ENCODE measurements at places on chromosomes 4 and X. TPM values are rescaled to one million over a fixed set of nuclear protein-coding genes. Genes with fewer than 3 reads are reported as not detected.

GATA1 gene
- polyA plus RNA-seq = 0.37 TPM

KCND1 gene
- 1.7 TPM for polyA plus RNA-seq

NUDT11 gene
- polyA plus RNA-seq = 3.9 TPM

PFKFB1 gene
- 1.7 TPM for polyA plus RNA-seq

S100G gene
- polyA plus RNA-seq = not detected

FGF13 gene
- polyA plus RNA-seq = 79.0 TPM

MAGEB1 gene
- not detected for polyA plus RNA-seq

ZMAT1 gene
- 2.4 TPM for polyA plus RNA-seq

NPY1R gene
- 7.0 TPM for polyA plus RNA-seq

PWWP3B gene
- polyA plus RNA-seq = 27.5 TPM

SATL1 gene
- 0.31 TPM for polyA plus RNA-seq

GUCY1B1 gene
- 23.2 TPM for polyA plus RNA-seq

ARR3 gene
- 0.50 TPM for polyA plus RNA-seq

EXOC1L gene
- polyA plus RNA-seq = not detected

EIF1AX gene
- polyA plus RNA-seq = 69.9 TPM

C4orf50 gene
- not detected for polyA plus RNA-seq

HS3ST1 gene
- 0.94 TPM for polyA plus RNA-seq

SERPINA7 gene
- not detected for polyA plus RNA-seq

GAGE1 gene
- not detected for polyA plus RNA-seq

PLAC8 gene
- 2.0 TPM for polyA plus RNA-seq

CT45A2 gene
- 0.17 TPM for polyA plus RNA-seq

PLAC1 gene
- 1.4 TPM for polyA plus RNA-seq

CDS1 gene
- polyA plus RNA-seq = 0.16 TPM

MOSPD2 gene
- polyA plus RNA-seq = 8.2 TPM

NUP62CL gene
- 0.85 TPM for polyA plus RNA-seq

HHIP gene
- 5.3 TPM for polyA plus RNA-seq

PDCL2 gene
- not detected for polyA plus RNA-seq

FRYL gene
- 14.9 TPM for polyA plus RNA-seq

SSX4 gene
- not detected for polyA plus RNA-seq

FAM184B gene
- polyA plus RNA-seq = 1.5 TPM

SYN1 gene
- polyA plus RNA-seq = 7.3 TPM

ANK2 gene
- 210 TPM for polyA plus RNA-seq

KIT gene
- 5.9 TPM for polyA plus RNA-seq

SSX4B gene
- not detected for polyA plus RNA-seq

GPR50 gene
- not detected for polyA plus RNA-seq

REELD1 gene
- polyA plus RNA-seq = not detected

EFNB1 gene
- polyA plus RNA-seq = 45.2 TPM
